Epithelial cell of prostate (primary cell): ENCODE measurements at places on chromosomes 16 and 17.

- DNase-seq, result no peak
These were observed 31.8 kb downstream of the MRPS23 start for GRCh38 chr17:57818066-57818465.

- DNase-seq, result no peak
These were observed 38.8 kb downstream of the SNX20 start for GRCh38 chr16:50642349-50642748.

- DNase-seq, result no peak
These were observed at the start of gene RBFOX1 for GRCh38 chr16:7332611-7333010. Gene RBFOX1, plus strand, starts transcription at chr16:7332845.

- no peak for DNase-seq
These were observed 53.1 kb upstream of the ABCC11 start for GRCh38 chr16:48300391-48300856.

DNA sequence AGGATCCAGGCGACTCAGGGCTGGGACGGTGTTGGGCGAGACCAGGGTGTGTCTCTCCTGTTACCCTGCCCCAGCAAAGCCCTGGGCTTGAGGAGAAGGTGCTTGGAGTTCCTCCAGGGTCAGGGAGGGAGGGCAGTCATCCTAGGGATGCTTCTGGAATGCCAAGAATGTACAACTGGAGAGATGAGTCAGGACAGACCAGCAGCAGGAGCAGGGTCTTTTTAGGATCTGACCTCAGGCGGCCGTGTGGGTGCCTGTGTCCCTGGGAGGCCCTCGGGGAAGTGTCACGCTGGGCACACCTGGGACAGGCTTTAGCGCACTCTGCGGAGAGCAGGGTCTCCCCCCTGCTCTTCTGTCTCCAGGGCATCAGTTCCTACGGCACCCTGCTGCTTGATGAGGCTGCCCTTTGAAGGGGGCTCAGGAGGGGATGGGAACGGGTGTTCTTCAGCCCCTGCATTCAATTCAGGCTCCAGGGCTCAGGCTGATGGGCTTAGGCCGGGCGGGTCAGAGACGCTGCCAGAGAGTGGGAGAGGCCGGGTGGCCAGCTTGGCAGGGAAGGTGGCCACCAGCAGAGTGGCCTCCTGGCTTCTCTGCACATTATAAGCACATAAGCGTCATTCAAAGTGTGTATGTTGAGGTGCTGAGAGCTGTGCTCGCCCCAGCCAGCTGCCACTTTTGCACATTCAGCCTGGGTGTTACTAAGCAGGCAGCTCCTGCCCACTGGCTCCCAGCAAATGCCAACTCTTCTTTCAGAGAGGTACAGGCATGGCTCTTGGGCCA, 8.4 kb upstream of the MTSS2 start:
- no peak for DNase-seq

DNA sequence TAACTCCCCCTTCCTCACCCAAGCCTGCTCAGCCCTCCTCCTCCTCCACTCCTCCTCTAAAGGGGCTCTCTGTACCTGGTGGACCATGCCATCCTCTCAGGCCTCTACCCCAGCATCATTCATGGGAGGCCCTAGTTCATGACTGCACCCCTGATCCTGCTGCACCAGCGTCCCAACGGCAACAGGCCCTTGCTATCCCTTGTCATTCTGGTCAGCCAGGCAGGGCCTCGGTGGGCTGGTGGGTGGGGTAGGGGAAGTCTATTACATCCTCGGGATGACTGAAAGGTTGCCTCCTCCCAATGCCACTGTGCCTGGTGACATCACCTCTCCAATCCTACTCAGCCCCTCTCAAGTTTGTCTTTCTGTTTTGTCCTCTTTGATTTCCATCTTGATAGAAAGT, 19.7 kb downstream of the ALOX12B start:
- DNase-seq, result no peak

DNA sequence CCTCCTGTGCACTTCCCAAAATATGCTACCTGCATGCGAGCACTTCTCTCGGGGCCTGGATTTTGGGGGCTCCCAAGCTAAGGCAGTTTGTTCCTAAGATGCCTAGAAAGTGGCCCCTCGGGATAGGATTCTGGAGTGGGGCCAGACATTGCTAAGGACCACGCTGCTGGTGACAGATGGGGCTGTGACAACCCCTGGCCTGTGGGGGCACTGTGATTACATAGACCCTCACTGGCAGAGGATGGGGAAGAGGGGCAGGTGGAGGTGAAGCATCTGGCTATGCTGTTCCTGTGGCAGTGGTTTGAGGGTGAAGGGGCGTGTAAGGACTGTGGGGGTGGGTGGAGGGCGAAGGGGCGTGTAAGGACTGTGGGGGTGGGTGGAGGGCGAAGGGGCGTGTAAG, 128.4 kb downstream of the ENGASE start:
- no peak for DNase-seq

- no peak for DNase-seq
These were observed 30.8 kb downstream of the LMF1 start for GRCh38 chr16:939941-940340.

DNA sequence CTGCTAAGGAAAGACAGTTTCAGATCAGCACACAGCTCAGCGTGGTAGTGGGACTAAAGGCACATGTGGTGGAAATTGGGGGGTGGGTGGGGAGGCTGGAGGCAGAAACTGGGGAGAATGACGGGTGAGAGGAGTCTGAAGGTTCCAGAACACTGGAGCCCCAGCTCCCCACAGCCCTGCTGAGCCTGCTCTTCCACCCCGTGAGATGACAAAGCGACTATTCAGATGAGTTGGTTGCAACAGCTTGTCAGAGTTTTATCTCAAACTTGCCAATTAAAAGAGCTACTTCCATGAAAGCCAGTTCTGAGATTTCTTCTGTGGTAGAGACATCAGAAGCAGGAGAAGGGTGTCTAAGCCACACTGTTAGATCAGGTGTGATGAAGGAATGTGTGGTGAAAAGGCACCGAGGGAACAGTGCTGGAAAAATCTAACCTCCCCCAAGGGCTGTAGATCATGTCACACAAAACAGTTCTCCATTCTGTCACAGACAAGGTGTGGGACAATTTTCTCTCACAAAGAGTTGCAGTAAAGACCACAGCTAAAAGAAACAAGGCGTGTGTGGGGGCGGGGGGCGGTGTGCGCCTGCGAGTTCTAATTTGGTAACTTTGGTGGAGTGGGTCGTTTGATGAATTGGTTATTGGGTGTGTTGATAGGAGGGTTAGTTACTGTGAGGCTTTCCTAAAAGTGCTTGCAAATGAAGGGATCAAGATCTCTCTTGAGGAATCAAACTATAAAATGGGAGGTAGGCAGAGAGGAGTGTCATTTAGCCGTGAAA, 39.0 kb downstream of the CCDC182 start:
- no peak for DNase-seq

GRCh38 chr16:12611916-12612597, 191.6 kb downstream of the CPPED1 start:
- no peak for DNase-seq

DNA sequence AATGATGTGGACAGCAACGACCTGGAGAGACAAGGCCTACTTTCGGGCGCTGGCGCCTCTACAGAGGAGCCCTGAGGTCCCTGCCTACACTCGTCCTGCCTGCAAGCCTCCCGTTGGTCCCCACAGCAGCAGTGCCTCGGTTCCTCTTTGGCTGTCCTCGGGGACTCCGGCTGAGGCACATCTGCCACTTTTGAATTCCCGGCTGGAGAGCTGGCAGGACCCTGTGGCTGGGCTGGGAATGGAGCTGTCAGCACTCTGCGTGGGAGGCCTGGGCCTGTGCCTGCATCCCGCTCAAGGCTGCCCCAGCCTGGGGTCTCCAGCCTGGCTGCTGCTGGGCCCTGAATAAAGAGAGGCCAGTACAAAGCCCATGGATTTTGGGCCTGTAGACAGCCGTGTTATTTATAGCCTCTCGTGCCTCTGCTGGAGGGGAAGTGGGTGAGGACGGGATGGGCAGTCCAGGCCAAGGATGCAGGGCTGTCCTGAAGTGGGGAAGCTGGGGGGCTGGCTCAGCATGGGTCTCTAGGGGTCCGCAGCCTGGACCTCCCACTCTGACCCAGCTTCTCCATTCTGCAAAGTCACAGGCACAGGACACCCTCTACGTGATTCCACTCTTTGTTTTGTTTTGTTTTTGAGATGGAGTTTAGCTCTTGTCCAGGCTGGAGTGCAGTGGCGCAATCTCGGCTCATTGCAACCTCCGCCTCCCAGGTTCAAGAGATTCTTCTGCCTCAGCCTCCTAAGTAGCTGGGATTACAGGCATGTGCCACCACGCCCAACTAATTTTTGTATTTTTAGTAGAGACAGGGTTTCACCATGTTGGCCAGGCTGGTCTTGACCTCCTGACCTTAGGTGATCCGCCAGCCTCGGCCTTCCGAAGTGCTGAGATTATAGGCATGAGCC, 10.6 kb upstream of the SPNS2 start:
- DNase-seq, result no peak

- DNase-seq, result no peak
These were observed 1.4 kb upstream of the QRICH2 start for GRCh38 chr17:76309461-76309860.

GRCh38 chr17:49978501-49978900, 9.5 kb downstream of the DLX4 start:
- DNase-seq, result no peak

GRCh38 chr17:62017496-62017895, 47.6 kb downstream of the MED13 start:
- no peak for DNase-seq

GRCh38 chr17:9755083-9755482, 36.3 kb downstream of the DHRS7C start:
- no peak for DNase-seq

GRCh38 chr17:48841395-48841831, 10.6 kb downstream of the CALCOCO2 start:
- no peak for DNase-seq
